ENCODE measurements at places on chromosomes 4 and X.

GRCh38 chrX:44072631-44073030 lies 99.4 kb upstream of the NDP start:
- no peak for DNase-seq

DNA sequence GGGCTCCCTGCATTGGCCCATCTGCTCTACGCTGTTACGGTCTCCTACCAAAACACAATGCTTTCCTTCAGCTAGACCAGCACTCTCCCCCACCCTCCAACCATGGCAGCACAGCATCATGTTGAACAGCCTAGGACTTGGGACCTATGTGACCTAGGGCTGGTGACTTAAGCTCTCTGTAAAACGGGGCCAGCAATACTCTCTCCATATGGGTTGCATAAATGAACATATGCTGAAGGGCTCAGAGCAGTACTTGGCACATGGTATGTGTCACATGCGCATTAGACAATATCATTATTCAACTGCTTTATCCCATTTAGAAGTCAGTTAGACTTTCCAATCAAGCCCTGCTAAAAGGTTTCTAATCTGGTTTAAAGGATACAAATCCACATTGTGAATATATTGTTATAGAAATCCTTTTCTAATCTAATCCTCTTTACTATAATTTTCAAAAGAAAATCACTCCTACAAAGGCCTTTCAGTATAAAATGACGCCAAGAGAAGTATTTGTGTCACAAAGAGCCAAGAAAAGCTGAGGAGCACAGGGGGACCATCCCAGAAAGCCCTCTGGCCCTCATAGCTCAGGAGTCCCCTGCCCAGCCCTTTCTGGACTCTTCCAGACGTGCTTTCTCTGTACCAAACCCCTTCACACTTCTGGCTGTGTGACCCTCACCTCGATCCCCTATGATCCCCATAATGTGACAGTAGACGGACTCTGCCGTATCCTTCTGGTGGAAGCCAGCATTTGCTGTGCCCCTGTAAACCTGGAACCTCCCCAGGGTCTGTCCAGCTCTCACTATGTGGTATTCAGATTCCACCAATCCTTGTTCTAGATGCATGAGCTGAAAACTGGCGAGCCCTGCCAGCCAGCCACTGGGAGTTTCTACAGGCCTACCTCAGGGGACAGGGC lies 42.3 kb downstream of the NSG1 start:
- no peak for DNase-seq

- no peak for DNase-seq
These were observed 6.0 kb upstream of the PNMA6F start for GRCh38 chrX:153327561-153327960.

- DNase-seq = no peak
These were observed 272.8 kb upstream of the CPEB2 start for GRCh38 chr4:14729282-14730000.

- DNase-seq = no peak
These were observed 672.7 kb downstream of the CCSER1 start for GRCh38 chr4:90799895-90800294.

GRCh38 chr4:70885174-70885573 lies 17.0 kb upstream of the MOB1B start:
- DNase-seq = no peak

GRCh38 chr4:97252615-97253154 lies 890.6 kb downstream of the STPG2 start:
- DNase-seq = no peak

- no peak for DNase-seq
These were observed 47.1 kb upstream of the PPP2R3B start for GRCh38 chrX:433771-434170.

DNA sequence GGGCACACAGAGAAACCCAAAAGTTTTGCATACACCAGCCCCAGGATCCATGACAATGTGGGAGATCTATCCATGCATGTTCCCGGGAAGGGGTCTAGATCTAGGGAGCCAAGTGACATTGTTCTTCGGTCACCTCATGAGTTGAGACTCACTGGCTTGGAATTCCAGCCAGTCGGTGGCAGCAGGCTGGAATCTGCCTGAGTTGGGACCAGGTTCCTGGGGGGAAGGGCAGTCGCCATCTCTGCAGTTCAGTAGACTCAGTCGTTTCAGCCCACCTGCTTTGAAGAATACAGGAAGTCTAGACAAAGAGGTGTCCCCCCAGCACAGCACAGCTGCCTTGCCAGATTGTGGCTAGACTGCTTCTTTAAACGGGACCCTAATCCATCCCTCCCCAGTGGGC lies 46.0 kb upstream of the PBDC1 start:
- no peak for DNase-seq

DNA sequence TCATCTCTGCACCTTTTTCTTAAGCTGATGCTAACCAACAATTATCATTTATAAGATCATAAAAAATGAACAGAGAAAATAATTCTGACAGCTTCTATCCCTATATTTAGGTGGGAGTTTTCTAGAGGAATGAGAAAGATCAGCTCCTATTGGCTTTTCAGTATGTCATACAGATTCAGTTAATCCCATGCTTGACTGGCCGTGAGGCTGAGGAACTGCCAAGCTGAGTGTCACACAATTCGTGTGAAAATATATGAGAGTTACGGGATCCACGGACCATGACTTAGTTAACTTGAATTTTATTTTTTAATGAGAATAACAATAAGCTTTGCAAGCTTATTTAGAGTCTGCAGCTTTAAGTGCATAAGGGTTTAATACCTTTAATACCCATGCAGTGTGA lies 37.5 kb downstream of the PHEX start:
- DNase-seq = no peak

DNA sequence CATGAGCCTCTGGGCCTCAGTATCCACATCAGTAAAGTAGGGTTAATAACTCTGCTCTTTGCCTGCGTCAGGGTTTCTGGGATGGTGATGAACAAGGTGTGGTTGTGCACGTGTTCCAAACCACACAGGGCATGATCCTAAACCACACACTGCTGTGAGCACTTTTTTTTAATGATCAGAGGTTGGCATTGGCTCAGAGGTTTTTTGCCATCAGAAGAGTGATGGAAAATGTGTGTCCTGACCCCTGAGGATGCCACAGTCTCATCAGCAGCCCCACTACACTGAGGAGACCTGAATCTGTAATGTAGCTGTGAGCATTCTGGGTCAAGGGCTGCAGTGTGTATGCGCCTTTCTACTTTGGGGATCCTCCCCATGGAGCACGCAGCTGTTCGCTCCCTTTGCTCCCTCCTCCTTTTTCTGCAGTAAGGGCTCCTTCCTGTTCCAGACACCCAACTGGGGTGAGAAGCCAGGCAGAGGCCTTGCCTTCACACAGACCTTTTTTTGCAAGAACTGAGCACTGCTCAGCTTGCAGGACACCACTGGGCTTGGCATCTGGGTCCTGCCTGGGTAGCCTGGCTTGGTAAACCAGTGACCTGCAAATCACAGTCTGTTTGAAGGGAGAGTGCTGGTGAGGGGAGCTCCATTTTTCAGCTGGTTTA lies 87.5 kb downstream of the MAMLD1 start:
- DNase-seq = no peak

DNA sequence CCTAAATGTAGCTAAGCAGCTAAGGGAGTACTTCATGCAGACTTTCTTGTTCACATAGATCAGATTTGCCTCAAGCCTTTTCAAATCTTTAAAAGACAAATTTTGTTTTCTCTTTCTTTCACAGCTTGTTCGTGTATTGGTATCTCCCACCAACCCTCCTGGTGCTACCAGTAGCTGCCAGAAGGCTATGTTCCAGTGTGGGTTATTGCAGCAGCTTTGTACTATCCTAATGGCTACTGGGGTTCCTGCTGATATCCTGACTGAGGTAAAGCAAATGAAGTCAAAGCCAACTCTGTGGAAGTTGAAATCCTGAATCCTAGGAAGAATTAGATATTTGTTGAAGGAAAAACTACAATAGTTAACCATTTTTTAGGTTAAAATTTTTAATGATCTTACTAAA lies 62.6 kb downstream of the USO1 start:
- no peak for DNase-seq

- DNase-seq = no peak
These were observed 89.4 kb downstream of the ABLIM2 start for GRCh38 chr4:8069102-8069752.

- no peak for DNase-seq
These were observed 5.8 kb upstream of the SRD5A3 start for GRCh38 chr4:55340266-55340665.

- no peak for DNase-seq
These were observed 960.9 kb upstream of the HS3ST1 start for GRCh38 chr4:12389604-12390003.

GRCh38 chrX:31291131-31291530 lies 219.3 kb upstream of the FTHL17 start:
- no peak for DNase-seq
